Type B pancreatic cell (in vitro differentiated cells): ENCODE measurements at places on chromosomes 12 and 14.

DNA sequence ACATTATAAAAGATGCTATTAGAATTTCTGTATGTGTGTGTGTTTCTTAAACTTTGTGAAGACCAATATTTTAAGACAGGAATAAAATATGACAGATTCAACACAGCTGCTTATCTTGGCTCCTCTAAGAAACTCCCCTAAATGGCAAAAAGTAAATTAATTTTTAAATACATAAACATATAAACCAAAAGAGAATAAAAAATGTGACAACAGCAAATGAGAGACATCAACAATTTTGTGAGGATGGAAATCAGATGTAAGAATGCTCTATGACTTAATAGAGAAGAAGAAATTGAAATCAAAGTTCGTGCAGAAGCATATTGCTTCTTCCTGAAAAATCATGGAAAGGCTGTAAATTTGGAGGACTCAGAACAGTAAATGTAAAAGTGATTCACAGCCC lies 1083.8 kb downstream of the FLRT2 start:
- DNase-seq: no peak

DNA sequence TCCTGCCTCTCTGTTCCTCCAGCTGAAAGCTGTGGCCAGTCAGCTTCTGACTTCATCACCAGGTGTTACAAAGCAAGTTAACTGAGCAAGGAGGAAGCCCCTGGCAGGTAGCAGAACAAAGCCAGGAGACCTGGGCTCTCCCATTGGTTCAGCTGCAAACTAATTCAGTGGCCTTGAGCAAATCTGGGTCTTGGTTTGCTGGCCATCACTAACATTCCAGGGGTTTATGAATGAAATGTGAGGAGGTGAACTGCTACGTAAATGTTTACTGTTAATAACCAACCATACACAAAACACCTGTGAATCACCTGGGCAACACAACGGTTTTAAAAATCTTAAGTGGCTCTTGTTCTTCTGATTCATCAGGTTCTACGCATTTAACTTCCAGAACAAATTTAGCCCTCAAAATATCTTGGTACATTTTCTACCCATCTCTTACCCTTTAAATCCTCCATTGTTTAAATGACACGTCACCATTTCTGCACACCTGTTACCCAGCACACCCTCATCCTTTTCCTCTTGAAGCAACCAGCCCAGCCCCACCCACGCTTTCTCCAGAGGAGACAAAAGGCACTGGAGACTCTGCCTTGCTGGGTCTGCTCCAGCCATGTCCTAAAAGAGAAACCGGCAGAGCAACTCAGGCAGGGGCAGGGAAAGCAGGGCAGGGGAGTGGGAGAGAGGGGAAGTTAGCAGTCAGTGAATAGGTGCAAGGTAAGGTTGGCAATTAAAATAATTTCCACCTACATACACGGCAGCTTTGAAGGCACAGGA lies 49.3 kb upstream of the TSPAN11 start:
- no peak for DNase-seq

DNA sequence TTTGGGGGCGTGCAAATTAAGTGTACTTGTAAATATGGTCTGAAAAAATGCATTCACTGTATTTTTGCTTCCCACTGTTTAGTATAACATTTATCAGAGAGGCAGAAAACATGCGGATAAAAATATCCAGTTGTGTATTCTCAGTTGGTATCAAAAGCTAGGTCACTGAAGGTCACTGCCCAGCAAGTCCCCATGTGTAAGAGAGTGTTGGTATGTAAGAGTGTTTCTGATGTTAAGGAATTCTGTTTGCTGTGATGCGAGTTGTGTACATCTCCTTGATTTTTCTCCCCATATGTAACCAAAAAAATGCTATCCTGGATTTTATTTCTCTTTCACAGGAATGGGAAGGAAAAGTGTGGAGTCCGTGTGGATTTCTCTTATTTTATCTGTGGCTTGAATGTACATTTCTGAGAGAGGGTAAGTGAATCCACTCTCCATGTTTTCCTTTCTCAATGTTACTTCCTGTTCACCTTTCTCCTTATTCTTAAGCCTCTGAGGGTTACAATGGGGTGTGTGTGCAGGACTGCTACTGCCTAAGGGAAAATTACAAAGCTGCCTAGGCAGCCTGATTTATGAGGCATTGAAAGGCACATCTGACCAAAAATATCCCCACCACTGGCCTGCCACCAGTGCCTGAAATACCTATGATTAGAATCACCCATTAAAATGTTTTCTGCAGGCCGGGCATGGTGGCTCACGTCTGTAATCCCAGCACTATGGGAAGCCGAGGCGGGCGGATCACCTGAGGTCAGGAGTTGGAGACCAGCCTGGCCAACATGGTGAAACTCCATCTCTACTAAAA lies 97.9 kb upstream of the USP44 start:
- DNase-seq: no peak

- DNase-seq: no peak
These were observed 4.6 kb downstream of the ADSS1 start for GRCh38 chr14:104728631-104729030.

- no peak for DNase-seq
These were observed 427.5 kb downstream of the BCL11B start for GRCh38 chr14:98844456-98844855.
